B cell (primary cell): ENCODE measurements at places on chromosomes 6 and 20. TPM values are rescaled to one million over a fixed set of nuclear protein-coding genes. Genes with fewer than 3 reads are reported as not detected.

Gene PLEKHG1
- 450 and 508 TPM in 2 replicates for total RNA-seq

Gene CTCFL
- not detected in 2 replicates for total RNA-seq

Gene KHDRBS2
- 9.4 and 10.6 TPM in 2 replicates for total RNA-seq

Gene LKAAEAR1
- 1.8 and 1.9 TPM in 2 replicates for total RNA-seq

Gene VSTM2L
- total RNA-seq: not detected in 2 replicates

Gene CDH4
- total RNA-seq: not detected in 2 replicates

Gene CENPB
- 43.7 and 46.4 TPM in 2 replicates for total RNA-seq

Gene CPNE5
- 49.8 and 51.4 TPM in 2 replicates for total RNA-seq

Gene RBM12
- 144 and 145 TPM in 2 replicates for total RNA-seq

Gene OPRM1
- total RNA-seq: not detected in 2 replicates

Gene RGS17
- total RNA-seq: not detected in 2 replicates

Gene MUCL3
- total RNA-seq: not detected in 2 replicates

Gene ANKRD66
- not detected in 2 replicates for total RNA-seq

Gene UNC5CL
- 4.6 and 4.7 TPM in 2 replicates for total RNA-seq

Gene TRIM10
- not detected in 2 replicates for total RNA-seq

Gene BCAS1
- total RNA-seq: 1.0 and 1.1 TPM in 2 replicates

Gene SLC32A1
- not detected in 2 replicates for total RNA-seq

Gene ENTPD6
- total RNA-seq: 64.4 and 71.3 TPM in 2 replicates

Gene PPP1R3G
- 0.24 and 0.25 TPM in 2 replicates for total RNA-seq

Gene SERAC1
- 4.8 and 5.8 TPM in 2 replicates for total RNA-seq

Gene PRSS16
- total RNA-seq: 2.0 and 2.4 TPM in 2 replicates

Gene ZNF831
- 10.5 and 14.1 TPM in 2 replicates for total RNA-seq

Gene MCHR2
- total RNA-seq: not detected in 2 replicates

Gene DAAM2
- not detected in 2 replicates for total RNA-seq

Gene ERVFRD-1
- not detected in 2 replicates for total RNA-seq

Gene OTOR
- not detected in 2 replicates for total RNA-seq

Gene EYA2
- total RNA-seq: 1.1 and 1.8 TPM in 2 replicates

Gene CLPSL2
- not detected in 2 replicates for total RNA-seq

Gene GPR63
- total RNA-seq: 0.10 and 0.12 TPM in 2 replicates

Gene POU5F1
- 0.76 and 0.83 TPM in 2 replicates for total RNA-seq

Gene CLVS2
- not detected in 2 replicates for total RNA-seq

Gene PHACTR1
- 121 and 129 TPM in 2 replicates for total RNA-seq

Gene NT5E
- 23.2 and 24.8 TPM in 2 replicates for total RNA-seq

Gene VEGFA
- 3.9 and 4.9 TPM in 2 replicates for total RNA-seq

Gene GNMT
- 2.0 and 2.8 TPM in 2 replicates for total RNA-seq
